Femur (tissue), 1 donor: ENCODE measurements at places on chromosomes 5 and 9.
A peak's percentile ranks its signal among the peaks of the same experiment; 100 is the strongest.

- no peak for DNase-seq
Measured at GRCh38 chr5:133292300-133292699, 240.5 kb downstream of the HSPA4 start.

- no peak for DNase-seq
Measured at GRCh38 chr5:54868511-54869483, 116.6 kb downstream of the ESM1 start.

DNA sequence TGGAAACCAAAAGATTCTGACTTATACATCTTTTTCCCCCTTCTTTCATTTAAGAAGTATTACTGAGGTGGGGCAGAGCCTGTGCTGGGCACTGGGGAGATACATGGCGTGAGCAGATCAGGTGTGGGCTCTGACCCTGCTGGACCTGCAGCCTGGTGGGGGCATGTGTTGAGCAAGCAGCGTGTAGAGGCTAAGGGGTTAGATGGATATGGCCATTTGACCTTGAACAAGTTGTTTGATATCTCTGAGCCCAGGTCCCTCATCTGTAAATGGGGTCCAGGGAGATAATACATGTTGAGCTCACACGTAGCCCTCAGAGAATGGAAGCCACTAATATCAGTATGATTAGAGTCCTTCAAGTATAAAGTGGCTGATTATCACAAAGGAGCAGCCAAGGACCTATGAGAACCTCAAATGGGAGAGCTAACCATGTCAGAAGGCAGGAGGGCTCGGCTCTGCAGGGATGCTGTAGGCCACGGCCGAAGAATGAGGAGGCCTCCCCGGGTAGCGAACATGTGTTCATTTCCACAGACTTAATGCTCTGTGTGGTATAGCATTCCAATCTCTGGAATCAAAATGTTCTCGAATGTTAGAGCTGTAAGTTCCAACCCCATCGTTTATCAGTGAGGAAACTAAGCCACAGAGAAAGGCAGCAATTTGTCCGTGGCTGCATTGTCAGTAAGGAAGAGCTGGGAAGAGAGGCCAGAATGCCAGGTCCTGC, 15.4 kb upstream of the ANGPTL2 start:
- DNase-seq = peak; percentile 23

GRCh38 chr5:126055348-126055729, 367.9 kb upstream of the GRAMD2B start:
- DNase-seq = no peak

GRCh38 chr5:65800775-65801174, 78.8 kb downstream of the NLN start:
- no peak for DNase-seq

DNA sequence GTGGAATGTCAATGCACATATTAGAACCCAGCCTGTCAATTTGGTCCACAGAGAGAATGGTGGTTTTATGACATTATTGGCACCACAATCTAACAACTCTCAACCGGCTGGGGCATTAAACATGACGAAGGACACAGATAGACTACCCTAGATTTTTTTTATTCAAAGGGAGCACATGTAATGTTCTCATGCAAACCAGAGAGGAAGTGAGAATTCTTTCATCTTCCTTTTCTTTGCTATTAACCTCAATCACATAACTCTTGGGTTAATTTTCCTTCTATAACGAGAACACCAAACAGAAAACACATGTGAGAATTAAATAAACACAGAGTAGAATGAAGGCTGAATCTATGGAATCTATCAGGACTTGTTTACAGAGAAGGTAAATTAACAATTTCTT, 94.9 kb upstream of the TNC start:
- no peak for DNase-seq

- peak; percentile 68 for DNase-seq
Measured at GRCh38 chr5:95620030-95620869, at the start of gene GPR150. TSS of gene GPR150 (plus strand) at chr5:95620087. CDS start at chr5:95620276, 189 bp downstream.

GRCh38 chr5:112681481-112681908, 56.2 kb upstream of the APC start:
- DNase-seq = no peak

GRCh38 chr5:65481171-65481581, 544 bp downstream of the ADAMTS6 start:
- DNase-seq = no peak

DNA sequence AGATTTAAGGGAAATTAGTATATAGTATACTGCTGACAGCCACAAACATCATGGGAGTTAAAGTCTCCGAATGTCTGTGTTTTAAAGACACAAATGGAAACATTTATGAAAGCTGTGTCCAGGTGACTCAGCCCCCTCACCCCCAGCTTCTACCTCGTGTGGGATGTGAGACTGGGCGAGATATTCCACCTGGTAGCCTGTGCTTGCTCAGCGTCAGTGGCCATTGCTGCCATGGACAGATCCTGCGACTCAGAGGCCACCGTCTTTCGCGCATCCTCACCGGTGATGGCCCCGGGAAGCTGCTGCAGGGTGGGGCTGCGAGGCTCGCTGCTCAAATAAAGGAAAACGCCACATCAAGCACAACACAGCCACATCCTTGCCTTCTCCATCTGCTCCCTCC, 31.2 kb upstream of the EXOC3 start:
- no peak for DNase-seq

DNA sequence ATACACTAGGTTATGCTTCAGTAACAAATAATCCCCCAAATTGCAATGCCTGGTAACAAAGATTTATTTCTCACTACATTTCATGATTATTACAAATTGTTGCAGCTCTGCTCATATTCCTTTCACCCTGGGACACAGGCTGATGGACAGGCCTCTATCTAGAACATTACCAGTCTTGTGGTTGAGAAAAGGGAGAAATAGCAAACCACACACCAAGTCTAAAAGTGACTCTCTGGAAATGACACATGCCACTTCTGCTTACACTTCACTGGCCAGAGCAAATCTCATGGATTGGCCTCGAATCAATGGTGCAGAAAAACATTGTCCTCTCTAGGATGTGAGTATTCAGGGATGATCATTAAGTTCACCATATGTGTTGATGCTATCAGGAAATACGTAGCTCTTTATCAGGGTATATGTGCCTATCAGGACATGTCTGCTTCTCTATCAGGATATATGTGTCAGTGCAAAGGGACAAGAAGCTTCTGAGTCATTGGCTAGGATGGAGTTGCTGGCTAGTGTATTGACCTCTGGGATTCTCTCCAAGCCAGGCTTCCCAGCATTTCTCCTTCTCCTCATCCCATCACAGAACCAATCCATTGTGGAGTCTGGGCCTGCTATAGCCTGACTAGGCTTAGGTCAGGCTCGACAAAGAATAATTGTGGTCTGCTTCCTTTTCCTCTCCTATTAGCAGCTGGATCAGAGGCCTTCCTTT, 91.1 kb upstream of the CEP78 start:
- no peak for DNase-seq

- DNase-seq = no peak
Measured at GRCh38 chr5:32030222-32030621, 143.9 kb downstream of the GOLPH3 start.

- DNase-seq = no peak
Measured at GRCh38 chr9:81609782-81610739, 79.3 kb downstream of the TLE1 start.

GRCh38 chr9:108816037-108816436, 39.7 kb downstream of the ACTL7B start:
- DNase-seq = peak; percentile 39

DNA sequence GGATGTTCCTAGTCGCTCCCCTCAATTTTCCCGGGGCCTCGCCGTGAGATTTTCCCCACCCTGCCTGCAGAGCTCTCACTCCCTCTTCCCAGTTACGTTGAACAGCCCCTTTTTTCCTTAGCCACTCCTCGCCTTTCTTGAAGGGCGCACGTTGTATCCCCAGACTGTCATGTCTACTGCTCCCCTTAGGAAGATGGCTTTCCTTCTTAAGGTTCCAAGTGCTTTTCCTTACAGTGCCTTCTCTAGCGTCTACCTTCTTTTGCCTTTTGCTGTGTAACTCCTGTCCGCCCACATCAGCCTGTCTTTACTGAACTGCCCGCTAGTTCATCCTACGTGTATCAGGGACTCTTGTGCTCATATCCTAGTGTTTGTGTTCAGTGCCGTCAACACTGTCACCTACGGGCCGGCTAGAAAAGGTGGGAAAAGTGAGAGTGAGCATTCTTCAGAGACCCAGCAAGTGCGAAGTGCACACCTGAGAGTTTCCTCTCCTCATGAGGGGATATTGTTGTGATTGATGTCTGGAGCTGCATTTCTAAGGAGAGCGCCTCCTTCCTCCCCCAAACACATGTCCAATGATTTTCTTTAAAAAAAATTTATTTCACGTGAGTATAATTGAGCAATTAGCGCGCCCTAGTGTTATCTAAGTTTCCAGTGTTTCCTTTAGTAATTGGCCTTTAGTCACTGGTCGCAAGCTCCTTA, 764 bp downstream of the CAMLG start:
- DNase-seq = peak; percentile 52

DNA sequence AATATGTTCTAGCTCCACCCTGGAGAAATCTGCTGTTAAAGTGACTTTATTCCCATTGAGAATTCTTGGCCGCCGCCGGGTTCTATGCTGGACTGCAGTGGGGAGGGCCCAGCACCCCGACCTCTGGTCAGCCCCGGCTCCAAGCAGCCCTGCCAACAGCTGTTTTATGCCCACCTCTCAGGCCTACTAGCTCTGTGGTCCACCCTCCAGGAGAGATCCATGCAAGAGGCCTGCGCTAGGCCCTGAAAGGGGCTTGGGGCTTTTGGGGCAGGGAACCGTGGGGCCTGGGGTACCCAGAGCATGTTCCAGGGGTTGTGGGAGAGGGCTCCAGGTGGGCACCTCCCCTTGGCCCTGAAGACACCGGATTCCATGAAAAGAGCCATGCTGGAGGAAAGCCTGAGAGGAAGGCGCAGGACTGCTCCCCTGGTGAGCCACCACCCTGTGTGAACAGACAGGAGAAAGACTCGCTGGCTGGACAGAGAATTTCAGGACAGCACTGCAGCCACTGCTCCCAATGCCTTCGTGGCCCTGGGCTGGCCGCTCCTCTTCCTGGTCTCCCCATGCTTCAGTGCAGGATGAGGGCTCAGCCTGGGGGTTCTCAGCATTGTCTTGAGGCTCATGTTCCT, 44.6 kb upstream of the RUFY1 start:
- no peak for DNase-seq

GRCh38 chr5:133907075-133907474, 61.4 kb downstream of the C5orf15 start:
- peak; percentile 60 for DNase-seq

DNA sequence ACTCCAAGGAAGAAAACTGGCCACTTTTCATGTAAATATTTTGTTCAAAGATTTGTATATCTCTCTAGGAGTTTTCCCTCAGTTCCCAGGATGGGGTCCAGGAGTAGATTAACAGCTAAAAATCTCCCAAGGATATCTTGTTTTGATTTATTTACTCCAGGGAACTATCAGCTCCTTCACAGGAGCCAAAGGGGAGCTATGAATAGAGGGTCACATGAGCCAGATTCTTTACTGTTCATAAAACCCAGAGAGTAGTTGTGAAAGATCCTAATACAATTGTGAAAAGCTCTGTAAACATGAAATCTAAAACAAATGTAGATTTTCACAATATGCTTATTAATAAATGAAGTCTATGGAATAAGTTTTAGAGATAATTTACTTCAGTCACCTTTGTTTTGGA, 16.9 kb downstream of the DIMT1 start:
- DNase-seq = no peak

DNA sequence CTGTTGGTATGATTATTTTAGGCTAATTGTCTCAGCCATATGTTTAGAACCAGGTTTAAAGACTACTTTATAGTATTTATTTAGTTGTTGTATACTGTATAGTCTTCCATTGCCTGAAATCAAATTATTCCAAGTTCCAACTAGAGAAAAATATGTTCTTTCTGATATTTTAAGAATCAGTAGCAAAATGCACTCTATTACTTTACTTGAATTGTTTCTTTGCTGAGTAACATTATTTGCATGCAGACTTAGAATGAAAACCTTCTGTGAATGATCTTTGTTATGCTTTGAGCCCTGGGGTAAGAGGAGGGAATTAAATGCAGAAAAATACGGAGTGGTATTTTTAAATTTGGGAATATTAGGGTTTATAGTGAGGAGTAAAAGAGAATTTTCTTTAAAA, 47.9 kb downstream of the MEGF10 start:
- DNase-seq = no peak

DNA sequence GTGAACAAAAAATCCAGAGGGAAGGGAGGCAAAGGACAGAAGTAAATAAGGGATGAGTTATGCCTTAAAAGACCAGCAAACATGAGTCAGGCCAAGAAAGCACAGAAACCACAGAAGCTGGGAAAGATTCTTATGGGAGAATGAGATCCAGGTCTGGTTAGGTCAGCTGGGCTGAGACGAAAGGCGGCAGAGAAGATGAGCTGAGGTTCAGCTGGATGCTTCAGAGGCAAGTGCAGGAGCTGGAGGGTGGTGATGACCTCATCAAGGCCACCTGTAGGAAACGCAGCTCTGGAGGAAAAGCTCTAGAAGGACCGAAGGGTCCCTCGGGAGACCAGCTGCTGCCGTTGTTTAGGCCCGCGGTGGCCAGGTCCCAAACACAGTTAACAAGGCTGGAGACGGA, 152.0 kb downstream of the MYO10 start:
- DNase-seq = no peak
